H4 (cell line): ENCODE measurements at places on chromosomes 16 and 17.

DNA sequence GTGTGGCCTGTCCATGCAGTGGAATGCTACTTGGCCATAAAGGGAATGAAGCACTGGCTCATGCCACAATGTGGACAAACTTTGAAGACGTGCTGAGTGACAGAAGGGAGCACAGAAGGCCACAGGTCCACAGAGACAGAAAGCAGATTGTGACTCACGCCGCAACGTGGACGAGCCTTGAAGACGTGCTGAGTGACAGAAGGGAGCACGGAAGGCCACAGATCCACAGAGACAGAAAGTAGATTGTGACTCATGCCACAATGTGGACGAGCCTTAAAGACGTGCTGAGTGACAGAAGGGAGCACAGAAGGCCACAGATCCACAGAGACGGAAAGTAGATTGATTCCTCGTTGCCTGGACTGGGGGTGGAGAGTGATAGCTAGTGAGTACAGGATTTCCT lies 19.2 kb downstream of the ZC3H18 start:
- no peak for DNase-seq

- peak; percentile 72 for DNase-seq
These were observed 96.3 kb downstream of the RAB11FIP4 start for GRCh38 chr17:31487648-31488263.

GRCh38 chr16:13779676-13780075 lies 140.3 kb upstream of the ERCC4 start:
- peak; percentile 73 for DNase-seq

GRCh38 chr16:56312028-56312300 lies 113.4 kb downstream of the AMFR start:
- no peak for DNase-seq

- DNase-seq = peak; percentile 44
These were observed 14.4 kb downstream of the HID1 start for GRCh38 chr17:74957935-74958740.

GRCh38 chr17:35368081-35368830 lies 5.2 kb downstream of the SLFN11 start:
- no peak for DNase-seq

DNA sequence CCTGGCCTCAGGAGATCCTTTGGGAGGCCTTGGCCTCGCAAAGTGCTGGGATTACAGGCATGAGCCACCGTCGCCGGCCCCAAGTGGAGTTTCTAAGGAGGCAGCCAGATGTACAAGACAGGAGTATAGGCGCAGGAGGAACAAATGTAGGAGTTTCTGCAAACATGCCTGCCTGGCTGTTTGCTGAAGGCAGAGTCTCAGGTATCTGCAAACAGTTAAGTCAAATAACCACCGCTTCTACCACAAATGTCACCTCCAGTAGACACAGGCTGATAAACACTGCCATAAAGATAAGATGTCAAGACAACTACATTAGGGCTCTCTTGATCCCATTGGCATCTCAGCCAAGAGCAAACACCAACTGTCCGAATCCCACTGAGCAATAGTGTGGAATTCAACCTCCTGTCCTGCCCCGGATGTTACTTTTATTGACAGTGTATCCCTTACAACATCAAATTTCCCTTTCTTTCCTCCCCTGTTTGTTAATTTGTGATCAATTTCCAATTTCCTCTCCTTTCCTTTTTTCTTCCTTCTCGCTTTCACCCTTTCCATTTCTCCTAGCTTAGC lies 5.6 kb upstream of the COG1 start:
- no peak for DNase-seq

- no peak for DNase-seq
These were observed 14.6 kb downstream of the CACNA1H start for GRCh38 chr16:1167276-1168107.

DNA sequence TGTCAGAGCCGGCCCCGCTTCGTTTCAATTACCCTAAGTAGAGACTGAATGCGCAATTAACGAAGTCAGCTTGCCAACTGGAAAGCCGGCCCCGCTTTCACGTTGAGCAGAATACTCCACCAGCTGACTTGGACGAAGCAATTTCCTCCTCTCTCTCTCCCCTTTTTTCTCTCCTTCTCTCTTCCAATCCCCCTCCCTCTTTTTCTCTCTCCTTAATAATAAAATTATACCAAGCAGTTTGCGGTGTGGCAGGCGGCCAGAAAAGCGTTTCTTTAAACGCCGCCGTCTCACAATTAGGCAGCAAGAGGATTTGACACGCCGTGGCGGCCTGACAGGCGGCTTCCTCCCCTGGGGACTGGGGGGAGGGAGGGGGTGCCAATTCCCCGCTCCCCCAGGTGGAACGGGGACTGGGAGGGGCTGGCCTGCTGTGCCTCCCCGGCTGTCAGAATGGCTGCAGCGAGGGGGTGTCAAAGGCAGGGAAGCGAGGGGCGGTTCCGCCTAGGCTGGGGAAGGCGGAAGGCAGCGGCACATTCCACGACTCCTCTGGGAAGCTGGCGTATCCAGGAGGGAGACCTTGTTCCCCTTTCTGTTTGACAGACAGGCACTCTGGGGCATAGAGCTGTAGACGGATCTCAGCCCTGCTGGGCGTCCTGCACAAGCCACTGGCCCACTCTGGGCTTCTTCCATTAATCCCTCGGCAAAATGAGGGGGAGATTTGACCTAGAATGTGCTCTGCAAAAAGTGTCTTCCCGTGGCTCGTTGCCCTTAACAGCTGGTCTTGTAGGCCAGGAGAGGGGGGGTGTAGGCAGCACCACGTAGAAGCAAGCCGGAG lies 52.7 kb downstream of the SREBF1 start:
- no peak for DNase-seq

DNA sequence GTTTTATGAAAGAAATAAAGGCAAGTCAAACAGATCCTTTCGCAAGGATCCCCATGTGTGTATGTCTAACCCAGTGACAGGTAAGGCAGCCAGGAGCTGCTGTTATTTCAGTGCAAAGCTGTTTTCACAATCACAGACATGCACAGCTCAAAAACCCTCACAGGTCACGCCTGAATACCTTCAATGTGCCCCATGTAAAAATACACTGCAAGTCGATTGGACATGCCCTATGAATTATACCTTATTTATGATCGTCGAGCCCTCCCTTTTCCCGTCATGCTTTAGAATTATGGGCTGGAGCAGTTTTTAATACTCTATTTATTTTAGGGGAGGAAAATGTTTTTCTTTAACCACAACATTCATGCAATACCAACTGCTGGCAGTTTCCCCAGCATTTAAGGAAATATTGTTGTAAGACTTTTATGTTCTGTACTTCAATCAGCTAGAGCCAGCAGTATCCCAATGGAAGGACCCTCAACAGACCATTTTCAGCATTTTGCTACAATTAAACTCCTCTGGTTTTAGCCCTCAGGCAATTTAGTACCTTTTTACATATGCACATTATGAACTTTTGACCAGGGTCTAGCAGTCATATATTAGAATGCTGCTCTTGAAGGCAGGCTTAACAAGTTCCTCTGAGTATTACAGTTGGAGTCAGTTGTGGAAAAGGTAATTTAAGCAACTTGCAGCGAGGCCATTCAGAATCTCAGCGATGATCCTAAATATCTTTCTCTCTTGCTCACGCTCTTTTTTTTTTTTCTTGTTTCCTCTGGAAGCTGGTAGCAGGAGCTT lies 362.2 kb downstream of the WWOX start:
- peak; percentile 7 for DNase-seq

DNA sequence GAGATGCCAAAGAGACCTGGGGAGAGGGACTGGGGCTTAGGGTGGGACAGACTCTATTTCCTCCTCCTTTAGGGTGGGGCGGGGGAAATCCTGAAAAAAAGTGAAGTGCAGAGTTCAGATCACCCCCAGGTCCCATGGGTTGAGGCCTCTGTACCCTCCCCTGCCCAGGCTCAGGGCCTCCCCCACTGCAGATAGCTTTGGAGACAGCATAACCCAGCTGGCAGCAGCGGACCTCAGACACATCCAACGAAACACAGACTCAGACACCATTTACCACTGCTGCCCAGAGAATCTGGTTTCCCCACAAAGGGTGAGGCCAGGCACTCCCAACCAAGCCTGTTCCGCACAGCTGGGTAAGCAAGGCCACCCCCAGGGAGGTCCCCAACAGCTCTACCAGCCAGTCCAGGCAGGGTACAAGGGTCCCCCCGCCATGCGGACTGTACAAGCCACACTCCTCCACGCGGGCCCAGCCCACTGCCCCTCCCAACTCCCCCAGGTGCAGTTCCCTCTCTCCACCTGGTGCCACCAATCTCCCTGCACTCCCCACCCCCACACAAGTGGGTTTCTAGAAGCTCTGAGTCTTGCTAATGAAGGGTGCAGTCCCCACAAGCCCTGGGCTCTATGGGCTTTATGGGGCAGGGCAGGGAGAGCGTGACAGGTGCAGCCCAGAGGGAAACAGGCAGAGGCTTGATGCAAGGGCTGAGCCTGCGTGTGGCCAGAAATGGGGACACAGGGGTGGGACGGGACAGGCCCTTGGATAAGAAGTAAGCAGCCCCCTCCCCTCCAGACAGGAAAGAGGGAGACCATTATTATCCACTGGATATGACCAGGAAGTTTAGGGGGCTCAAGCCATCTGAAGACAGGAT lies 8.9 kb downstream of the RHBDF2 start:
- DNase-seq = no peak

DNA sequence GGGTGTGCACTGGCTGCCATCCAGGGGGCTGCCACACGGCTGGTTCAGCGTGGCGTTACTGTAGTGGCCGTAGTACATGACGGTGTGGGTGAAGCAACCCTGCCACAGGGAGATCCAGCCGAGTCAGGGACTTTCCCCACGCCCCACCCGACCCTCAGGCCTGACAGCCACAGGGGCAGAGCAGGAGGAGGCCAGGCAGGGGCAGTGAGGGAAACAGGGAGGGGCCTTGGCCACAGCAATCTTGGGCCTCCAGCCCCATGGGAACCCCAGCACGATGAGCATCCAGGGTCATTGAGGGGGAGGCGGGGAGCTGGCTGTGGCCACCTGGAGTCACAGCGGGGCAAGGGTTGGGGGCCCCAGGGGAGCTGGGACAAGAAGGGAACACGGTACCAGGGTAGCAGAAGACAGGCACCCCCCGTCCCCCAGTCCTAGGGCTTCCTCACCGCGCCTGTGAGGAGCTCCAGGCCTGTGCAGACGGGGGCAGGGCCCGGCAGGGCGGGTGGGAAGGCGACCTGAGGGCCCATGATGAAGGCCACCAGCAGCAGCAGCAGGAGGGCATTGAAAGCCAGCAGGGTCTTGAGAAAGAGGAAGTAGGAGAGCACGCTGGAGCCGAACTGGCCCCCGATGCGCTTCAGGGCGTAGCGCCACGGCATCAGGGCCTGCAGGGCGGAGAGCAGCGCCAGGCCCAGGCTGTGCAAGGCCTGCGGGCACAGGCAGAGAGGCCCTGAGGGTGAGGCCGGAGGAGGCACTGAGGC lies 4.3 kb downstream of the TMC6 start:
- no peak for DNase-seq

GRCh38 chr17:50550661-50551432 lies 3.9 kb downstream of the SPATA20 start:
- DNase-seq = peak; percentile 80

- peak; percentile 34 for DNase-seq
These were observed 13.2 kb upstream of the AURKB start for GRCh38 chr17:8223356-8224126.

DNA sequence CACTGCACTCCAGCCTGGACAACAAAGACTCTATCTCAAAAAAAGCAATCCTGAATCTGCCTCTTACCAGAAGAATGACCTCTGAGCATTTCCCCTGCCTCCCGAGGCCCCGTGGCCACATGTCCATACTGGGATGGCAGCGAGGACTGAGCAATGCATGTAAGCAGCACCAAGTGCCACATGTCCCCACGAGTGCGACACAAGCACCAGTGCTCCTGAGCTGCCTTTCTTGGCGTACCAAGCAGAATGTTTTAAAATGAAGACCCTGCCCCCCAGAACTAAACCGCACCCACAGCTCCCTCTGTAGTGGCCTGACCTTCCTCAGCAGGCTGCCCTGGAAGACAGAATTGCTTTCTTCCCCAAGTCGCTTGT lies 373.3 kb downstream of the SLC39A11 start:
- no peak for DNase-seq

GRCh38 chr17:4206962-4207361 lies 56.8 kb downstream of the ANKFY1 start:
- no peak for DNase-seq

- no peak for DNase-seq
These were observed 18.0 kb downstream of the B9D1 start for GRCh38 chr17:19344311-19345066.

- DNase-seq = no peak
These were observed 1.6 kb downstream of the ITGAE start for GRCh38 chr17:3799181-3799945.

DNA sequence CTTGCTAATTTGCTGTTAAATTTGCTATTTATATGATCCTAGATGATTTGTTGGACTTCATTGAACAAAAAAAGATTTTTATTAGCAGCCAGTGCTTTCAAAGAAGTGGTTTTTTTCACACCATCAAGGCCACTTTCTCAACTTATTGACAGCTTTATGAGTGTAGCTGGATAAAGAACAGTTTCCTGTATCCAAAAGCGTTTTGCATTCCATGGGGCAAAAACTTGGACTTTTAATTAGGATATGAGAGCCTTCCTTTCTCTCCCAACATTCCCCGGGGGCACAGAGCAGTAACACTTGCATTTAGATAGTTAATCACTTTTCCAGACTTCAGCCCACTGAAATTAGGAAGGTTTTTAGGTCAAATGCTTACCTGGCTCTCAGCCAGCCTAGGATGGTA lies 177.1 kb upstream of the ELAC2 start:
- no peak for DNase-seq

- DNase-seq = no peak
These were observed 102.3 kb downstream of the KCNJ2 start for GRCh38 chr17:70271672-70272071.

- DNase-seq = no peak
These were observed 6.7 kb downstream of the MT4 start for GRCh38 chr16:56571525-56571924.

DNA sequence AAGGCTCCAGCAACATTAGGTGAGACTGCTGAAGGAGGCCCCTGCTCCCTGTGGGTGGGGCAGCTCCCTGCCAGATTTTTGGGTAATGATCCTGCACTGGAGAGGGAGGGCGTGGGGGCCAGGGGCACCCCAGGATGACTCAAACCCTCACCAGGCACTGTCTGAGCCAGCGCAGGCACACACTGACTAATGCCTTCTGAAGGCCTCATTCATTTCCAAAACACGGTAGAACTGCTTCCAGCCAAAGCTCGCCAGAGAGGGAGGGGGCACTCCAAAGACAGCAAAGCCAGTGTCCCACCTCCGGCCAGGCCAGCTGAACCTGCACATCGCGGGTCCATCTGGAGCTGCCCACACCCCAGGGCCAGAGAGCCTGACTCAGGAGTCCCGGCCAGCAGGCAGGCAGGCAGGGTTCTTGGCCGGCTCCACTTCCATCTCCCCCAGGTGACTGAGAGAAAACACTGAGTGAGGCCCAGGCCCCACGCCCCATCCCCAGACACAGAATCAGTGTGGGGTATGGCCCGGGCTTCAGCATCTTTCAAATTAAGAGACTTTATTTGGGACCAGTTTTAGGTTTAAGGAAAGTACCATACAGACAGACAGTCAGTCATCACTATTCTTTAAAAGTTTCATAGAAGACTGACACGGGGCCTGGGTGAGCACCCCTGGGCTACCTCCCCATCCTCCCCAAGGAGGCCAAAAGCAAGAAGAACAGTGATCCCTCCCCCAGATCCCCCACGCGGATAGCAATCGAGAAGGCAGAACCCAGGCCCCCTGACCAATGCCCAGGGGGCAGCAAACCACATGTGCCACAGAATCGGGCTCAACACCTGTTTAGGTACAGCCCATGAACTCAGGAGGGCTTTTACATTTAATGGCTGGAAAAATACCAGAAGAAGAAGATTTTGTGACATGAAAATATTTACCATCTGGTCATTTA lies 2.3 kb downstream of the PIEZO1 start:
- DNase-seq = no peak

- no peak for DNase-seq
These were observed 18.4 kb upstream of the FBF1 start for GRCh38 chr17:75959051-75959838.

- DNase-seq = no peak
These were observed 3.5 kb upstream of the TSPOAP1 start for GRCh38 chr17:58331815-58332777.
